ENCODE measurements at places on chromosomes 13 and 19.

GRCh38 chr13:44211704-44212346 lies 161.8 kb upstream of the SERP2 start:
- no peak for DNase-seq

DNA sequence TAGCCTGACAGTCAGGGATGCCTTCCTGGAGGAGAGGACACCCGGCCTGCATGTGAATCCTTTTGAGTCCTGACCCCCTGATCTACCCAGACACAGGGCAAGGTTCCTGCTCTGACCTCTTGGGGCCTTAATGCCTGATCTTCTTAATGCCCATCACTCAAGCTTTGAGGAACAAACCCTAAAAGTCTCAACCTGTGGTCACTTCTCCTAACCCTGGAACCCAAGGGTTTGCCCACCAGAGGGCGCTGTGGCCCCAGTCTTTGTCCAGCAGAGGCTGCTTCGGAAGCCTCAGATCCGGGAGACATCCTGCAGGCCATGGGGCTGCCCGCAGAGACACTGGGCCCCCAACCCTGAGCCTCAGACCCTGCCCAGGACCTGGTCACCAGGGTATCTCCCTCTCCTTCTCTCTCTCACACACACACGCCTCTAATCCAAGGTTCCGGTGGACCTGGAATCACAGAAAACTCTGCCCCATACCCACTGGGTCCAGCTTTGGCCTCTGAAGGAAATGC lies 9.8 kb upstream of the DPF1 start:
- peak; percentile 80 for DNase-seq

GRCh38 chr13:32409561-32410421 lies 18.1 kb downstream of the N4BP2L1 start:
- no peak for DNase-seq

DNA sequence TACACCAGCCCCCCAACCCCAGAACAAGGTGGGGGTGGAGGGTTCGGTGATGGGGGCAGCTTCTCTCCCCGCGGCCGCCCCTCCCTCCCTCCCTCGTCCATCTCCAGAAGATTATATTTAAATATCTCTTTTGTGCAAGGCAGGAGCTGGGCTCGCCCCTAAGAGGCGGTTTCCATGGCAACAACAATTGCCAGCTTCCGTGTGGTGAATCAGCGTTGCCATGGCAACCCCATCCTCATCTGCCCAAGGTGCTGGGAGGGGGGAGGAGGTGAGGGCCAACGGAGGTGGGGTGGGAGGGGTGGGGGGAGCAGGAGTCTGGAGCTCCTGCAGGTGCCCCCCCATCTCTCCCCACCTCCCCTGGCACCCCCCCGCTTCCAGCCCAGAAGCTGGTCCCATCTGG lies 46.4 kb downstream of the CELF5 start:
- peak; percentile 82 for DNase-seq

DNA sequence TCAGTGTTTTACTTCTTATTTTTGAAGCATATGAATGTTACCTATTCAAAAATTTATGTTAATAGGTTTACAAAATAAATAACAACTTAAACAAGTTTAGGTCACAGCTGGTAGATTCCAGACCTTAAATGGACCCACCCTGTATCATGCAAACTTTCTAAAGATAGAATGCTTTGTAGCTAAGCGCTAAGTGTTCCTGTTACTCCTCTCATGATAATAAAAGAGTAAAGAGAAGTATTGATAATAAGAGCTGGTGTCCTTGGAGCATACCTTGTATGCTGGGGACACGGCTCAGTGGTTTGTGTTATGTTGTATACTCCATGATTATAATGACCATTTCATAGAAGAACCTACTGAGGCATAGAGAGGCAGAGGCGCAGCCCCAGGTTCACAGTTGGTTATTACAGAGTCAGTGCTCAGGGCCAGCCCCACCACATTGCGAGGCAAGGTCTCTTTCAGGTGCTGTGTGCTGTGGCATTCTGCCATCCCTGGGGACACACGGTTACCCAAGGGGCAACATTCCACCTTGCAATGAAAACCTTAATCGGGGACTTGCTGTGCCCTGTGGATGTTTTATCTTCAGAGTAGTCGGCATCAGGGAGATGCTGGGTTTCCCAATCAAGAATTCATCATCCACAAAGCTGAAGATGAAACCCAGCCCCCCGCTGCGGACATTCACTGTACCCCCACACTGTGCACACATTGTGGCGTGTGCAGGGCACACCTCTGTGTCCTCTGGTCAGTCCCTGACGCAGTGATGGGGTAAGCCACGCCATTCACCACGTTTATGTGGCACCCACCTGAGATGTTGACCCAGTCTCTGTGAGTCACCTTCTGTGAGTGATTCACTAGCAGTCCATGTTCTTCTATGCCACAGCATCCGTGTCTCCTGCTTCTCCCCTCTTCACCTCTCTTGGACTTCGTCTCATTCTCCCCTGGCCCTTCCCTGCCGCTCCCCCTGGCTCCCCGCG lies 186.7 kb downstream of the COL4A1 start:
- no peak for DNase-seq

GRCh38 chr13:77692746-77693448 lies 4.6 kb upstream of the SLAIN1 start:
- no peak for DNase-seq

GRCh38 chr13:99977334-99977911 lies 4.2 kb upstream of the ZIC2 start:
- DNase-seq = no peak

GRCh38 chr13:21291840-21292239 lies 115.4 kb downstream of the MRPL57 start:
- DNase-seq = no peak

DNA sequence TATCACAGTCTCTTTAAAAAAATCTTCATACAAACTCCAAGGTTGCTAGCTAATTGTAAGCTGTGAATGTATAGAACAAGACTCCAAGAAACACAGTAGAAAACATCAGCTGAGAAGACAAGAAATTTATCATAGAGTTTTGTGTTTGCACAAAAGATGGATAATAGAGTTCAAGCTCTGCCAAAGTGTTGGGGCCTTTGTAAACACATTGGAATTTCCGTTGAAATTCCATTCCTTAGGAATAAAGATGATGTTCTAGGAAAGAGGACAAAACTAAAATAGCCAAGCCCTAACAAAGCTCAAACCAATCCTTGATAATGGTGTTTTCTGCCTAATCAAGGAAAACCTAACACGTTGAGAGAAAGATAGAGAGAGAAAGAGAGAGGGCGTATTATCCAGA lies 20.6 kb downstream of the LRRC63 start:
- DNase-seq = no peak

DNA sequence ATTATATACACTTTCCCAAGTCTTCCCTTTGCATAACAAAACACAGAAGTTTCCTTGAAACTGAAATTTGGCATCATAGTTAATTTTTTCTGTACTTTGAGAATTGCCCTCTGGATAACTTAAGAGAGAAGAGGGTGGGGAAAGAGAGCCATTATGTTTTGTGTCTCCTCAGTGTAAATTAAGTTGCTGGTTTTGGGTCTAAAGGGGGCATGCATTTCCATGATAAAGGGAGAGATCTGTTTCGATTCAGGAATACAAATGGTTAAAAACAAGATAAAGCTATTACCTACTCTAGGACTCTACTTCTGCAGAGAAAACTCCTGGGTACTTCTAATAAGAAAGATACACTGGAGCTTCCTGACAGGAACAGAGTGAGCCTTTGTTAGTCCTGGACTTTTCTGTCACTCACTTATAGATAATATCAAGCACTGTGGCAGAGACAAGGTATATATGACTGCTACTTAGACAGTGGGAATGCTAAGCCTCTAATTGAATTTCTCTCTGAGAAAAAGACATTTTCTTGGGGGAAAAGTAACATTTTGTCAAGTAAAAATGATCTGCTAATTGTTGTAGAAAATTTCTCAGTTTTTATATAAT lies 142.8 kb upstream of the PCDH9 start:
- no peak for DNase-seq

DNA sequence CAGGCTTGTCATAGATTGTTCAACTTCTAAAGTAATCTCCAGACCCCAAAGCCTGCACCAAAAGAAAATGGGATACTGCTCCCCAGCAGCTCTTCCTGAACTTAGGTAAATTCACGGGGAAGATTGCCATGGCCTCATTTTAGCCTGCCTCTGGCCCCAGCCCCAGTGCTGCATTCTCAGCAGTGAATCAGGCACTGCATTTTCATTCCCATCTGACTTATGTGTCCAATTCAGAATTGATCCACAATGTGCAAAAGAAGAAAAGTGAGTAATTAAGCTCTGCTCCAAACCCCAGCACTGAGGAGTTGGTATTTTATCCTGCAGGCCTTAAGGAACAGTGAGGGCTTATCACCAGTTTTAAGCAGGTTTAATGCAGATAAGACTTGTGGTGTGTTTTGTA lies 176.4 kb downstream of the KCTD12 start:
- no peak for DNase-seq

DNA sequence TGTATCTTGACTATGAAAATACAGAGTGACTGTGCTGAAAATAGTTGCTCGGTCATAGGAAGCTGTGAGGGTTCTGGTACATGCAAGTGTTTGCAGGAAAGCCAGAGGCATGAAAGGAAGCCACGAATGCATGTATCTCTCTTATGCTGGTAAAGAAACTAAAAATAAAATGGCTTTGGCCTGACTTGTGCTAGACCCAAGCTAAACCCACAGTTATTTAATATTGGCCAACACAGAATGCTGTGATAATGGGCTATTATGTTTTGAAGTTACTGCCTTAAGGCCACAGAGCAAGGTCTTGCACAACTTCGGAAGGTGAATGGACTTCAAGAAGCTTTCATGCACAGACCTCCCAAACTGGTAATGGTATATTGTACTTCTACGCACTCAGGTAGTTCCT lies 518.2 kb upstream of the HTR2A start:
- no peak for DNase-seq

DNA sequence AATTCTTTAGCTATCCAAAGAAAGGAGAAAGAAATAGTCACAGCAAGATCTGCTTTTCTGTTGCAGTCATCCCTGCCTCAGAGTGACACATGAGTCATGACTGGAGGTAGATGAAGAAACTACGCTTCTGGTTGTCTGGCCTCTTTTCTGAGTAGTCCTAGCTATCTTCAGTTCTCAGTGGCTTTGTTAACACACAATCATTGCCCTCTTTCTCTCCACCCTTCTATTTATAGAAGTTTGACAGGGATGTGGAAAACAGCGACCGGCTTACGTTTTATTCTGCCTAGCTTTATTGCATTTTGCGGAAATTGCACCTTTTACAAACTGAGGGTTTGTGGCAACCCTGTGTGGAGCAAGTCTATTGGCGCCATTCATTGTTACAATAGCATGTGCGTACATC lies 26.7 kb downstream of the SPATA13 start:
- DNase-seq = no peak

DNA sequence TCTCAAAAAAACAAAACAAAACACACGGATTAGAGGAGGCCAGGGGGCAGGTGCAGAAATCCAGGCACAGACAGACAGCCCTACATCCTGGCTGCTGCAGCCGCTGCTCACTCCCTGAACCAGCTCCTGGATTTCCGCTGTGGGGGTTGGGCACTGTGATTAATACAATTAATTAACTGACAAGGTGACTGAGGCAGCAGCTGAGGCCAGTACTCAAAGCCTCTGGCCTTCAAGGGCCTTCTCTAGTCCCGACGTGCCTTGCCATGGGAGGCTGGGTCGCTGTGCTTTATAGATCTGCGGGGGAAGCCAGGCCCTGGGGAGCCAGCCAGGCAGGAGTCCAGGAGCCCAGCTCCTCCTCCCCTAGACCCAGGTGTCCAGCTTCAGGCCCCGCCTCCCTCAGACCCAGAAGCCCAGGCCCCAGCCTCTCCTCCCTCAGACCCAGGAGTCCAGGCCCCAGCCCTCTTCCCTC lies 4.6 kb downstream of the NECTIN2 start:
- DNase-seq = no peak

All from NCI-H1694 (cell line).